Stimulated activated CD4-positive, alpha-beta T cell treated with anti-CD3 and anti-CD28 coated beads, TNF-alpha, amount 100 ng/mL, for 48 hours (primary cell): ENCODE measurements at places on chromosomes 5 and 9.

DNA sequence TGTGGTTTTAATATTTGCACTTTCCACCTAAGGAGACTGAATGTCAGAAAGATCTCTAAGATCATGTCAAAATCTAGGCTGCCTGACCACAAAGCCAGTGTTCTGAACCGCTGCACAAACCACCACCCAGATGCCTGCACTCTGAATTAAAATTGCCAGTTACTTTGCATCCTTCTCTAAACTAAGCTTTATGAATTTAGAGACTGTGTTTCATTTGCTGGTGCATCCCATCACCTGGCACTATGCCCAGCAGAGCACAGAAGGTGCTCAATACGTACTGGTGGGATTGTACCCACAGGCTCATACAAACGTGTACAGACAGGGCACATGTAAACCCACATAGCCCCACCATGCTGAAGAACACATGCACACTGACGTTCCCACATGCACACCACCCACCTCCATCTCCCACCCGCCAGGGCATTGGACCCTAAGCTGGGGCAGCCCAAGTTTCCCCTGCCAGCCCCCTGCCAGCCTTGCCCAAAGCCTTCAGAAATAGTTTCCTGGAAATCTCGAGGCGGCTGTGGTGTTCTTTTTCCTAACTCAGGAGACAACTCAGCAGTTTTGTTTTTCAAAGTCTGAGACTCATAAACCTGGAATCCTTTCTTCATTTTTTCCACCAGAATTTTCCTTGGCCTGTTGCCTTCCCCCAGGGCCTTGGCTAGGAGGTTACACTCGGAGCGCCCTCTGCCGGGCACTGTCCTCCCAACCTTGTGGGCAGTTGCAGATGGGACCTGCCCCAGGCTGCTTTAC, 9.6 kb upstream of the TRAF1 start:
- DNase-seq, result peak; percentile 92

DNA sequence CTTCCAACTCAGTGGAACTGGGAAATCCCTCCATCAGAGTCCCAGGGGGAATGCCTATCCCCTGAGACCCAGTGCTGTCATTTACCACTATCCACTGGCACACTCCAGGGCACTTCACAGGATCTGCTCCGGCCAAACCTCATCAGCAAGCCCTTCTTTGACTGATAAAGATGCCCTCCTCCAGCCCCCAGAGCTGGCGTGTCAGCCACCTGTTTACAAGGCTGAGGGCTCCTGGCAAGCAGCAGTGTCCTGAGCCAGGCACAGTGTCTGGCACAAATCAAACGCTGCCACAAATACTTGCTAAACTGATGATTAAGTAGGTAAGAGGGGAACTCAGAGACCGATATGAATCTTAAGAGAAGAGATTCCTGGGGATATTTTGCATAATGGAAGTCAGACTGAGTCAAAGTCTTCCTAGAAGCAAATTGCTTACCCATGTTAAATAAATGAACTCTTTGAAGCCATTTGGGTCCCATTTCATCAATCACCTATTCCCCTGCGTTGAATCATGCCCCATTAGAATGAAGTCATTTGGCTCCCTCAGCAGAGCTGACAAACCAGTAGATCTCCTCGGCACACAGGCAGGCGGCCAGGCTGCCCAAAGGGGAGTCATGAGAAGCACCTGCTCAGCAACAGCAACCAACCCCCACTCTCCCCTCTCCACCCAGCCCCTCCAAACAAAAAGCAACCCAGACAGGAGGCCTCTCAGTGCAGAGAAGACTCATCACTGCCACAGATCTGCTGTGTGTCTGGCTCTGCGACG, 97.4 kb downstream of the CDK5RAP2 start:
- DNase-seq, result no peak

GRCh38 chr5:120173125-120173524, 291.0 kb upstream of the PRR16 start:
- no peak for DNase-seq

DNA sequence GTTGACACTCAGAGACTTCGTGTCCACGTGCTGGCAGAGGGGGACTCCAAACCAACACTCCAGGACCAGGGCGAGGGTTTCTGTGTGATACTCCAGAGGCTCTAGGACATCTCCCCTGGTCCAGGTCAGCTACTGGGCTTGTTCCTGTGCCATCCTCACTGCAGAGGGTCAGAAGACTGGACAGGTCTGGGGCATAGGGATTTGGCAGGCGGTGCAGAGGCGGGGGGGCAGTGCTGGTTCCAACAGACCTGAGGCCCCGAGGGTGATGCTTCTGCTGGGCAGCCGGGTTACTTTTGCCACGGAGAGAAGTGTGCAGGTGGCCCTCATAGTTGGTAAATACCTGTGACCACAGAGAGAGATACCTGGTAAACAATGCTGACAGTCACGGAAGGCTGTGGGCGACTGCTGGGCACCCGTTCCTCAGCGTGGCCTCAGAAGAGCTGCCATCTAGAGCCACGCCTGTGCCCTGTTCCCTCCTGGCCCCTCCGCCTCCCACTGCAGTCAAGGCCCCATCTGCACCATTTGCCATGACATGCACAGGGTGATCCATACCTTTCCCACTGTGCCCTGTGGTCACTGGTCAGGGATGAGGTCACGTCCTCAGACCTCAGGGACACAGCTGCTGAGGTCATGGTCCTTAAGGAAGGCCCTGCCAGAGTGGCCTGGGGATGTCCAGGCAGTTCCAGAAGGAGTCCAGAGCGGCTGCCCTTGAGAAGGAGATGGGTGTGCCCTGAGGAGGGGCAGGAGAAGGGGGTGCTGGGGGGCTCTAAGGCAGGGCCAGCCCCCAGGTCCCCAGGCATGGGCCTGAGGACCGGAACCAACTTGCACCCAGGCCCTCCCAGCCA, 30.0 kb downstream of the TRIP13 start:
- DNase-seq, result no peak

DNA sequence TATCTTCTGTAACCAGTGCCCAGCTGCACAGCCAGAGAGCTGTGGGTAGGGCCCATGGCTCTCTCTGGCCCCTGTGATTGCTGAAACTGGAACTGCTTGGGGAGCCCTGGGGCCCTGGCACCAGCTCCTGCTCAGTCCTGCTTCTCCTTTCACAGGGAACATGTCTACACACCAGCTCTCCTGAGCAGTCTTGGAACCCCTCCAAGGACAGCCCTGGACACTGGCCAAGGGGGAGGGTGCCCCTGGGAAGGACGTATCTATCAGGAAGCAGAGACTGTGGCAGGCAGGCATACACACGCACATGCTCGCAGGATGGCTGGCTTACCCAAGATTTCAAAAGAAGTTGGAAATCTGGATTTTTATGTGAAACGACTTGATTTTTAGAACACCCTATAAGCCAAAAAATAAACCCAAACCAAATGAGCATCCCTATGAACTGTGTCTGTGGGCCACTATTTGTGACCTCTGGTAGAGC, 8.8 kb upstream of the TRAF1 start:
- DNase-seq, result no peak

- no peak for DNase-seq
Measured at GRCh38 chr5:11878814-11879213, 25.4 kb downstream of the CTNND2 start.

GRCh38 chr5:60020457-60020856, 126.9 kb upstream of the PDE4D start:
- no peak for DNase-seq
